Stimulated activated CD4-positive, alpha-beta T cell treated with anti-CD3 and anti-CD28 coated beads, Interleukin-12 subunit alpha, Interleukin-12 subunit beta, amount 100 ng/mL, for 48 hours (primary cell): ENCODE measurements at places on chromosomes 13 and 19.

GRCh38 chr13:42113478-42113877, 65.0 kb downstream of the DGKH start:
- DNase-seq = no peak

GRCh38 chr19:8505680-8506401, 3.4 kb upstream of the PRAM1 start:
- peak; percentile 40 for DNase-seq

GRCh38 chr13:39892721-39893685, 237.5 kb downstream of the COG6 start:
- DNase-seq = no peak

DNA sequence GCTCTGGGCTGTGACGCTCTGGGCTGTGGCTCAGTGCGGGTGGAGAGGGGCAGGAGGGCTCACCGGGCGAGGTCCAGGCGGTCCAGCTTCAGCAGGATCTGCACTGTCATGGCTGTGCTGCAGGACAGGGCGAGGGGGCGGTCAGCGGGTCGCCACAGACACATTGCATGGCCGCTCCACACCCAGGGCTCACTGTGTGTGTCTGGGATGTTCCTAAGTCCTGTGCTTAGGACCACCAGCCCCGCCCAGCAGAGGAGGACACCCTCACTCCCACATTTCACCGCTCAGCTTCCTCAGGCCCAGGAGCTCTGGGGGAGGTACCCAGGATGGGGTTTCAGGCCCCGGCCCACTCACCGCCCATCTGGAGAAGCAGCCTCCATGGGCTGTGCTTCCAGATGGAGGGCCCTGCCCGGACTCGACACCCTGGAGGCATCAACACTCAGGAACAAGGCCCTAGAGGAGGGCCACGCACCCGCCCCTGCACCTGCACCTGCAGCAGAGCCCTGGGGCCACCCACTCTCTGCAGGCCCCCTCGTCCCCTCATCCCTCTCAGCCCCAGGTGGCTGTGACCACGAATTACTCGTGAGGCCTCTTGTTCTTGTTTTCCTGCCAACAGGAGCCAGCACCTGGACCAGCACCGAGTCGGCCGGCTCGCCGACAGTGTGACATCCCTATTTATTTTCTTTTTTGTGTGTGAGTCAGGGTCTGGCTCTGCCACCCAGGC, 9.7 kb upstream of the CERS1 start:
- DNase-seq = no peak

DNA sequence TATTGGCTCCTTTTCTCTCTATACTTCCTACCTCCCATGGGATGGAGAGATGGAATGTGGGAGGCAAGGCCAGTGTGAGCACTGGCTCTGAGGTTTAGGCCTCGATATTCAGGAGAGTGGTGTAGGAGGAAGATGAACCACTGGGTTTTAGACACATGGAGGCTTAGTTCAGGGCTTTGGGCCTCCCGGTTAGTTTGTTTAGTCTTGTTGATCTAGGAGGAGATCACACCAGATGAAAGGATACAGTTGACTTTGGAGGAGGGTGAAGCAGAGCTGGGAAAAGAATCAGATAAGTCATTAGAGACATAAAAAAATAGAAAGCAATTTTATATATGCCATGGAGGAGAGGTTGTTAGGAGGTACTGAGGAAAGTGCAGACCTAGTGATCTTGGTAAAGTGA, 30.9 kb downstream of the RNASEH2B start:
- no peak for DNase-seq
